ENCODE measurements at places on chromosomes 5 and 9. TPM values are rescaled to one million over a fixed set of nuclear protein-coding genes. Genes with fewer than 3 reads are reported as not detected.

GRCh38 chr9:69719367-69719766 is 40.4 kb downstream of the PTAR1 start:
- peak; percentile 2 for DNase-seq

DNA sequence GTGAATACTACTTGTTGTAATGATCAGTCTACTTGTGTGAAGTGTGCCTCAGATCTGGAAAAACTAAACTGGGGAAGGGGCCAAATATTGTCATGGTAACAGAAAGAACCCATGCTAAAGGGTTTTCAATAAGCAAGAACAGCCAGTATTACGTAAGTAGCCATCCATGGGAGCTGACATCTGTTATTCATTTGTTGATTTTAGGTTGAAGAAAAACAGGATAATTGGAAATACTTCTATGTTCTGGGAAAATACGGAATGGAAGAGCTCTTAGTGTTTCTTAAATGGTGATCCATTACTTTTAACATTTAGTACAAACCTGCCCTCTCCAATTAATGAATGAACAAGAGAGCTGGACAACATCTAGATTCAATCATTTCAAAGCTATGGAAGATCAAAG is 485.8 kb downstream of the NTRK2 start:
- no peak for DNase-seq

DNA sequence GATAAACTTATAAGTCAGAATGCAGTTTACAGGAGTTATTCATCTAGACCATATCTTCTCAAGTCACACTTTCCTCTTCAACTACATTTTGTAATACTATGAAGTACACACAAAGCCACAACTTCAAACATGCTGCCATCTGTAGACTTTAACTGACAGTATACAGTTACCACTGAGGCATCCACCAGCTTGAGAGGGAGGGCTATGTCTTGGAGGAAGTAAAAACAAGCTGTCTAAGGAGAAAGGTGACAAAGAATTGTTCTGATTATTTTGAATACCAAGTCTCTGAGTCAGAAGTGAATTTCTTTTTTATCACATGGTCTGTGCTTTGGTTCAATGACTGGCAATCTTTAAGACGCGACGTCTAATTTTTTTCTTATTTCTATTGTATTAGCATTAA is 97.6 kb upstream of the CDH10 start:
- no peak for DNase-seq

DNA sequence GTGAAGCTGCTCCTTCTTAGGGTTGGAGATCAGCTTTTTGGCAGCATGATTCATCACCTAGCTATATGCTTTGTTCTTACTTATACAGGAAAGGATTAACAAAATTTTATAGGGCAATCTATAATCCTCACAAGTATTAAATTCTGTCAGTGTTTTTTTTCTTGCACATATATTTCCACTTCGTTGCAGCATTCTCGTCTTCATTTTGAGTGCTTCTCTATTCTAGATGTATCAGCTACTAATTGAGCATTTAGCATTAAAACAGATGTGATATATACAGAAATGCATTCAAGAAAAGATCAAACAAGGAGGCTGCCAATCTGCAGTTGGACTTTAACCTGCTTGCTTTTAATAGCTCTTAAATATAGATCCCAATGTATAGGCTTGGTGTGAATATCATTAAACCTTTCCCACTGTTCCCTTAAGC is 3.6 kb upstream of the CTXN3 start:
- DNase-seq, result no peak

- DNase-seq, result no peak
Measured at GRCh38 chr9:7051711-7052110, 293.9 kb downstream of the KDM4C start.

GRCh38 chr5:78757269-78758053 is 108.9 kb upstream of the LHFPL2 start:
- no peak for DNase-seq

- DNase-seq, result no peak
Measured at GRCh38 chr9:12956805-12957204, 182.0 kb downstream of the LURAP1L start.

- DNase-seq, result no peak
Measured at GRCh38 chr9:28808042-28808441, 1234.8 kb upstream of the C9orf72 start.

GRCh38 chr9:2570615-2571479 is 50.7 kb upstream of the VLDLR start:
- peak; percentile 83 for DNase-seq

GRCh38 chr9:108547411-108548135 is 308.2 kb downstream of the ACTL7B start:
- no peak for DNase-seq

- DNase-seq, result no peak
Measured at GRCh38 chr9:14482856-14483255, 168.9 kb upstream of the NFIB start.

CYSRT1 gene
- polyA plus RNA-seq, result 2.2 TPM

PPIC gene
- polyA plus RNA-seq, result 34.0 TPM

GRCh38 chr9:118059484-118060278 is 355.5 kb downstream of the TLR4 start:
- DNase-seq, result peak; percentile 3

ADAMTSL2 gene
- 0.59 TPM for polyA plus RNA-seq

GRCh38 chr9:95023217-95024003 is 294.1 kb downstream of the FANCC start:
- no peak for DNase-seq

DNA sequence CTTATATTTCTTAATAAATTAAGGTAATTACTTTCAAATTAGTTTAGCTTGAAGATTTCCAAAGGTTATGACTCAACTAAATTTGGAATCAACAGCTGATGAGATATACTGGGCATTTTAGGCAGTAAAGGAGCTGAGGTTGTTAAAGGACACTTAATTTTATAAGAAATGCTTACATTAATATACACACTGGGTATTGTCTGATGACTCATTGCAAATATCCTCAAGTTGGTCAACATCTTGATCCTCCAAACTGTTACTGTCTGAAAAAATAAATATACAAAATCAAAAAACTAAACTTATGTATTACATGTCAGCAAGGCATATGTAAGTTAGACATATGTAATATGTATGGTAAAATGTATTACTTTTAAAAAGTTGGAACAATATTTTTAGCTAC is 3.4 kb downstream of the GFM2 start:
- no peak for DNase-seq

TMEM232 gene
- polyA plus RNA-seq, result 1.1 TPM

- DNase-seq, result no peak
Measured at GRCh38 chr5:322281-322941, 897 bp downstream of the AHRR start.

- DNase-seq, result no peak
Measured at GRCh38 chr9:2837915-2838314, 6.0 kb downstream of the PUM3 start.

- peak; percentile 54 for DNase-seq
Measured at GRCh38 chr5:130884023-130884422, 281.0 kb downstream of the HINT1 start.

DNA sequence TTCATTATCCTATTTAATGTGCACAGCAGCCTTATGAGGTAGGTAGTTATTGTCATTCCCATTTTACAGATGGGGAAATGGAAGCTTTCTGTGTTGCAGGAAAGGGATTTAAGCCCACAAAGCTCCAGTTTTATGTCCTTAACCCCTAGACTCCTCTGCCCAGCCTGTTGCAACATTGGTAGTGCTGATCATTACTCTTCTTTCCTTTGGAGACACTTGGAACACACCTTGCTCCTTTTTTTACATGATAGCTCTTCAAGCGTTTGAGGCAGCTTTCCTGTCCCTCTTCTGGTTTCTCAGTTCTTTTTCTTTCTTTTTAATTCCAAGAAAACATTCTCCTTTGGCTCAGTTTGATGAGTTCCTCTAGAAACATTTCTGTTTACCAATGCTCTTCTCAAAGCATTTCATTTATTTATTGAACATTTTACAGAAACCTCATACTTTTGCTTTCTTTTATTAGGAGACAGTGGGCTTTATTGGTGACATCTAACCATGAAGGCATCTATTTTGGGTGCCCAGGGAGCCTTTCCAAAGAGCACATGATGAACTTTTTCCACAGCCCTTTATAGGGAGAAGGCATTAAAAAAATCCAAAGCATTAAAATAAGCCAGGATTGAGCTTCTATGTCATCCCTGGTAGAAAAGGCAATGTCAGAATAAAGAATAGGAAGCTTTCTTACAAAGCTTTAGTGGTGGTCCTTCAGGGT is 218.0 kb downstream of the TMEM38B start:
- DNase-seq, result no peak

- no peak for DNase-seq
Measured at GRCh38 chr9:70117835-70118319, 74.2 kb downstream of the MAMDC2 start.

ACOT12 gene
- 0.31 TPM for polyA plus RNA-seq

DNA sequence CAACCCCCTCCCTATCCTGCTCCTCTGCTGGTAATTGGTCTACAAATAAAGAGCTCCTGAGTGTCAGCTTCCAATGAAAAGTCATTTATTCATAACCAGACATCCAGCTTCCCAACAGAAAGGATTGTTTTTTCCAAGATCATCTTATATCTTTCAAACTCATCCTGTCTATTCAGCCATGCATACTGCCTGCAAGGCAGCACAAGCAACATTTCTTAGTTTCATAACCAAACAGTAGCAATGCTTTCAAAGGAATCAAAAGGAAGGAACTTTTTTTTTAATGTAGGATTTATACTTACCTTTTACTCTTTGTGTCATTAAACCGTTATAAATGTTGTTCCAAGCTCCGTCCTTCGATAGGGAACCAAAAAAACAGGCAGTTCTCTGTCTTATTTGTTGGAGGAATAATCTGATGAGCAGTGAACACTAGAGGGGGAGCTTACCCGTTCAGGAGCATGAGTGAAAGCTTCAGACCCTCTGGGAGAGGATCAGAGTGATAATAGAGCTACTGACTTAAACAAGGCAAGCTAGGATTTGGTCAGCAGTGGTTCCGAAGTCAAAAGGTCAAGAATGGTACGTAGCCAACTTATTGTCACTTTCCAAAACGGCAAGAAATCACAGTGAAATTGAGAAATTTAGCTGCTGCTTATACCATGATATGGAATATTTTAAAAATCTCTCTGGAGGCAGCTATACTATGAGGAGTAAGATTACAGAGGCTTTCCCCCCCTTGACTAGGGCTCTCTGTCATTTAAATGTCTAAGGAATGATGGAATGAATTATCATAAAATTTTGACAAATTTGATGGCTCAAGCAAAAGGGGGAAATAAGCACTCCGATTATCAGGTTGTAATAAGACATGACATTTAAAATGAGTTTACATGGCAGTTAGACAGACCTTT is 892.9 kb downstream of the NR2F1-AS1 start:
- DNase-seq, result peak; percentile 6

LHX6 gene
- 1.1 TPM for polyA plus RNA-seq

REEP5 gene
- polyA plus RNA-seq, result 69.4 TPM

DNA sequence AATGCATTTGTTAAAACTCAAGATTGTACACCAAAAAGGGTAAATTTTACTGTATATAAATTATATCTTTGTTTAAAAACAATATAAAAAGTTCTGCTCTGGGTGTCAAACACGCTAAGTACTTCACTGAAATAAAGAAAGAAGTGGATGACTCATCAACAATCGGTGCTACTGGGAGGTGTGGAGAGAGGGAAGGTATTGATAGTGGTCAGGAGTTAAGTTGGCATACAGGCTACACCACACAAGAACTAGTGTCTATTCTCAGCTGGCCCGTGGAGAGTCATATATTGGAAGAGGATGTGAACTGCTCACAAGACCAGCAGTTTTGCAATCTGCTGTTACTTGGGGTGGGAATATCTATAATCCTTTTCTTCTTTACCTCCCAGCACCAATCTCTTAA is 145.7 kb upstream of the TRPC7 start:
- DNase-seq, result no peak

ADAMTS16 gene
- not detected for polyA plus RNA-seq

SH3RF2 gene
- 25.0 TPM for polyA plus RNA-seq

GRCh38 chr9:89822996-89823395 is 218.2 kb downstream of the GADD45G start:
- DNase-seq, result no peak

GRCh38 chr9:8732367-8733075 is 932.9 kb upstream of the DMAC1 start:
- no peak for DNase-seq

CXCL14 gene
- 4.9 TPM for polyA plus RNA-seq

- DNase-seq, result no peak
Measured at GRCh38 chr5:65623482-65623881, 651 bp downstream of the TRIM23 start.

DNA sequence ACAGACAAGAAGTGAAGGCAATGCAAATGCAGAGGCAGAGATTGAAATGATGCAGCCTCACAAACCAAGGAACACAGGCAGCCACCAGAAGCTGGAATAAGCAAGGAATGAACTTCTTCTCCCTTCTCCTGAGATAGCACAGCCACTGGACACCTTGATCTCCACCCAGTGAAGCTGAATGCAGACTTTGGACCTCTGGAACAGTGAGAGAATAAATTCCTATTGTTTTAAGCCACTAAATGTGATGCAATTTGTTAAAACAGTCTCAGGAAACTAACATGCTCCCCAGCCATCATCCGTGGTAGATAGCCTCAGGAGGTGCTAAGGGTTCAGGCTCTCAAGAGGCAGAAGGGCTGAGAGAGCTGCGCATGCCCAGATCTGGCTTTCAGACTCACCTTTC is 512.2 kb upstream of the ZNF608 start:
- peak; percentile 69 for DNase-seq

DNA sequence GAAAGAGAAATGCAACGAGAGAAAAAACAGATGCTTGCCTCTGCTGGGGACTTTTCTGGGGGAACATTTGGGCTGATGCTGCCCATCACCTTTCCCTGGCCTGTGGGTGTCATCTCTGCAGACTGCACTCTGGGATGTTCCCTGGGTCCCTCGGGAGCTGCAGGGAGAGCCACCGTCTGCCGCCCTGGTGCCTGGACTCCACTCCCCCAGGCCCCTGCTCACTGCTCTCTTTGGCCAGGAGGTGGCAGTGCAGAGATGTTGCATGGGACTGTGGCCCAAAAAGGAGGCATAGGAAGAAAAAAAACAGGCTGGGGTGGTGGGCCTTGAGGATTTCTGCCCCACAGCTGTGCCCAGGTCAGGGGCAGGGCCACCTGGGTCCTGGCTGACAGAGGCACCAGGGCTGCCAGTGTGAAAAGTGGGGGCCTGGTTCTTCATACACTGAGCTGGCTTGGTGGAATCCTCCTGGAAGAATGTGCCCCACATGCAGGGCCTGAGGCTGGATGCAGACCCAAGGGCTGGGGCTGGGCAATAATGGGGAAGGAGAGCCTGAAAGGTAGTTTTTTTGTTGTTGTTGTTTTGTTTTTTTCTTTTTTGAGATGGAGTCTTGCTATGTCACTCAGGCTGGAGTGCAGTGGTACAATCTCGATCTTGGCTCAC is 353.6 kb downstream of the SLIT3 start:
- DNase-seq, result peak; percentile 48

- DNase-seq, result no peak
Measured at GRCh38 chr5:10153808-10154537, 95.7 kb downstream of the ATPSCKMT start.

DNA sequence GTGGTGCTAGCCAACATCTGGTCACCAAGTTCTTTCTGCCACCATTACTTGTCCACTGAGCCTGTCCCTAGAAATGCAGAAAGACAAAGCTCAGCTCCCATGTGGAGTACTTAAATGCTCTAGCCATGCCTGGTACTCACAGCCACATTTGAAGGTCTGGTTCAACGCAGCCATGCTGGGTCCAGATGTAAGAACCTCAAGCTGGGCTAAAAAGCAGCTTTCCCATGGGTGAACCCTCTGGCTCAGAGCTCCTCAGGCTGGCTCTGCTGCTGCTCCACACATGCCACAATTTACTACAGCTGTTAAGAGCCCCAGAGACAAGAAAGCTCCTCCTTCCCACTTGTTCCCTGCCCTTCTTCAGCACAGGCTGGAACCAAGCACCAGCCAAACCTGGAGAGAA is 97.1 kb upstream of the LRRTM2 start:
- DNase-seq, result no peak

- no peak for DNase-seq
Measured at GRCh38 chr9:87119328-87119881, 172.1 kb upstream of the GAS1 start.

Data from small intestine (tissue), 16 donors.